Hematopoietic multipotent progenitor cell treated with erythropoietin and hydrocortisone succinate and interleukin-3 and kit ligand, for 8 days (in vitro differentiated cells): ENCODE measurements at places on chromosomes 6 and 20.

DNA sequence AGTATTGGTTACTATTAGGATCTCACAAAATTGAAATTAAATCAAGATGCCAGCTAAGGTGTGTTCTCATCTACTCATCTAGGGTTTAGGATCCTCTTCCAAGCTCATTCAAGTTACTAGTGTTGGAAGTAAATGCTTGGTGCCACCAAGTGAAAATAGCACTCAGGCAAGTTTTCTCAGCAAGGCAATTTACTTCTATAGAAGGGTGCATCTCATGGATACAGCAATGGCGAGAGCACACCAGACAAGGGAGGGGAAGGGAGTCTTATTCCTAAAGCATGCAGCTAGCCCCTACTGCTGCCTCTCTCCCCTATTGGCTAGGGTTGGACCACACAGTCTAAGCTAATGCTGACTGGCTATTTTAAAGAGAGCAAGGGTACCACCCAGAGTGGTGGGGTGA, 23.0 kb upstream of the FAM8A1 start:
- DNase-seq, result no peak

- DNase-seq, result peak; percentile 46
Observed at GRCh38 chr20:57654363-57654997, 34.3 kb upstream of the ZBP1 start.

GRCh38 chr20:3406481-3407039, 909 bp downstream of the DNAAF9 start:
- no peak for DNase-seq

DNA sequence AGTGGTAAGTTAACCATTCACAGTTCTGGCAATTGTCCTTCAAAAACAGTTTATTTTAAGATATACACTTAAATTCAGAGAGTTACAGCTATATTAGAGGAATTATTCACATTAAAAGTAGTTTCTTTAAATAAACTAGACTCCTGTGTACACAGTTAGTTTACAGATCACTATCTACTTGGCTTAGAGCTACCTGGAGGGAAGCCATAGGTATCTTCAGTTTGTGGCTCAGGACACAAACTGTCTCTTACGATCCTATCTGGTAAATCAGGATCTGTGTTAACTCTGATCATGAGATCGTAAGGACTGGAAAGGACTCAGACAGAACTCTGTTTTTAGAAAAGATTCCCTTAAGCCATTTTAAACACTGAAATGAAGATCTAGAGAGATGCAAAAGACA, 160.9 kb downstream of the REV3L start:
- no peak for DNase-seq

- no peak for DNase-seq
Observed at GRCh38 chr6:54010340-54011276, 100.6 kb upstream of the MLIP start.

DNA sequence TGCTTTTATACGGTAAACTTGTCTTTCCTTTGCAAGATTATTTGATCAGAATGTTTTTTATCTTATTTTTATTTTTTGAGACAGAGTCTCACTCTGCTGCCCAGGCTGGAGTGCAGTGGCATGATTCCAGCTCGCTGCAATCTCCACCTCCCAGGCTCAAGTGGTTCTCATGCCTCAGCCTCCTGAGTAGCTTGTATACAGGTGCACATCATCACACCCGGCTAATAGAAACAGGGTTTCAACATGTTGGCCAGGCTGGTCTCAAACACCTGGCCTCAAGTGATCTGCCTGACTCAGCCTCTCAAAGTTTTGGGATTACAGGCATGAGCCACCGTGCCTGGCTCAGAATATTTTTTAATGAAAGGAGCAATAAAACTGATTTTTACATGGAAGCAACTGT, 8.9 kb upstream of the LPIN3 start:
- DNase-seq, result no peak

GRCh38 chr6:54702772-54703171, 143.8 kb upstream of the FAM83B start:
- DNase-seq, result no peak
